Mesenteric fat pad (tissue), 1 donor: ENCODE measurements at places on chromosomes 4 and X.

DNA sequence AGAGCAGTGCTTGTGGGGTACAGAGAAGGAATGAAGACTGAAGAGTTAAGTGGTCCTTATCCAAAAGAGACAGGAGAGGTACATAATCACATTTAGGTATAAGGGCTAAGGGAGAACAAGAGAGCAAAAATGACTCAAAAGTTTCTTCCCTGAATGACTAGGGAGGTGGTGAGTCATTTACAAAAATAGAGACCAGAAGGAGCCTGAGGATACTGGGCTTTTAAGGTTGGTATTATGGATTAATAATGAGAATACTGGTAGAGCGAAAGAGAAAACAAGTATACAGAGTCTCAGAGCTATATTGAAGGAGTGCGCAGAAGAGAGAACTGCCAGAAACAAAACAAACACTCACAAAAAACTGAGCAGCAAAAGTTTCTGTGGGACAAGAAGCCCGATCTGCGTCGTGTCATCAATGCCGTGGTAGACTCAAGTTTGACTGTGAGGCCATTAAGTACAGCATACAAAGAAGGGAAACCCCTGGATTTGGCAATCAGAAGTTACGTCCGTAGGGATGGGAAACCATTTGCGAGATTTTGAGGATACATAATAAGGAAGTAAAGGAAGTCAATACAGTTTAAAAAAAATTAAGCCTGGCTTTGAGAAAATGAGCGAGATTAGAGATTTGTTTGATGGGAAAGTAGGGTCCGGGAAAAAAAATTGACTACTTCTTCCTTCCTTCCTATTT, 129.1 kb upstream of the STIM2 start:
- DNase-seq, result no peak

GRCh38 chr4:147057611-147058190, 112.0 kb upstream of the TTC29 start:
- DNase-seq, result no peak

DNA sequence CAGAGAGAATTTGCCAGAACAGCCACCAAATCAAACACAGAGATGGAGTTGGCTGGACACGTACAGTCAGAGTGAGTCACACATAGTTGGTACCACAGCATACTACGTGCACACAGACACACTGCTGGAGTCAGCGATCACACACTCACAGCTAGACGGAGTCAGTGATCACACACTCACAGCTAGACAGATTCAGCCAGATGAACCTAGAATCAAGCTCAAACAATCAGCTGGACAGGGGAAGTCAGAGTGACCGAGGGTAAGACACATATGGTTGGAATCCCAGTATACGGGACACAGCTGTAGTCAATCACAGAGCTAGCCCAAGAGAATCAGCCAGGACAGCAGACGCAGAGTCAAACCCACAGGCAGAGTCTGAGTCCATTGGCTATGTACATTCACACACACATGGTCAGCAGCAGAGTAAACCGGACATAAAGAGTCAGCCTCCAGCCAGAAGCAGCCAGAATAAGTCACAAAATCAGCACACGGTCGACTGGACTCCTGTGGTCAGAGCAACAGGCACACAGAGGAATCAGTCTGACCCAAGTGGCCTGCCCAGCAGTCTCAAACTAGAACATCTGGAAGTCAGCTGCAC, 4.6 kb downstream of the SLC38A5 start:
- no peak for DNase-seq

GRCh38 chr4:127889903-127890302, 9.2 kb downstream of the PLK4 start:
- DNase-seq, result no peak

DNA sequence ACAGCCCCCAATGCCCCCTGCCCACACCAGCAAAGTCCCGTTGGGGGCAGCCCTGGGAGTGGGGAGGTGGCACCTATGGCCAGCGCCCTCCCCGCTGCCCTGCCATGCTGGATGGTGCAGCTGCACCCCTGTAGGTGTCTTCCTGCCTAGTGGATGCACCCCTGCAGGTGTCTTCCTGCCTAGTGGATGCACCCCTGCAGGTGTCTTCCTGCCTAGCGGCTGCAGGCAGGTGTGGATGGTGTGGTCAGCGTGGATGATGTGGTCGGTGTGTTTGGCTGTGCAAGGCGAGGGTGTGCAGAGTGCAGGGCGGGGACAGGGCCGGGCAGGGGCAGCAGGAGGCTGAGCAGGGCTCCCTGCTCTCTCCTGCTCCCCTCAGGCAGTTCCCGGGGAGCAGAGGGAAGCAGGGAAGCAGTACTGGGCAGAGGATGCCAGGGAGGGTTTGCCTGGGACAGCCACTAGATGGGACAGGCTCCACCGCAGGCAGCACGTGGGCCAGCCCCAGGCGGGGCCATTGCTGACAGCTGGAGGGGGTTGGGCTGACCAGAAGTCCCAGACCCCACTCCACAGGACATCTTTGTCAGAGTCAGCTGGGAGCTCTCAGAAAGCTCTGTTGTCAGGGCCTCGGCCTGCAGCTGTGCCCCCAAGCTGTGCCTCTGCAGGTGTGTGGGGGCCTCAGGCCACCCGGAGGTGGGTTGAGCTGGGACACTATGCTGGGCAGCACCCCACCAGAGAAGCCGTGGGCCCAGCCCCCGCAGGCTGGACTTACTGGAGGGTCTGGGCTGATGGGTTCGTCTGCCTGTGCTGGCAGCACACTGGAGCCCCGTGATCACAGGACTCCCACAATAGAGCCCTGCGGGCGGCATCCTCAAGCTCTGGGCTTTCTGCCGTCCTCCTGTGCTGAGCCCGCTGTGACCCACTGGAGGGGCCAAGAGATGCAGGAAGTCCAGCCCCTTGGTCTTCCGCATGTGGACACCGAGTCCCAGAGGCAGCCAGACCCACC, 23.7 kb downstream of the DOK7 start:
- no peak for DNase-seq

DNA sequence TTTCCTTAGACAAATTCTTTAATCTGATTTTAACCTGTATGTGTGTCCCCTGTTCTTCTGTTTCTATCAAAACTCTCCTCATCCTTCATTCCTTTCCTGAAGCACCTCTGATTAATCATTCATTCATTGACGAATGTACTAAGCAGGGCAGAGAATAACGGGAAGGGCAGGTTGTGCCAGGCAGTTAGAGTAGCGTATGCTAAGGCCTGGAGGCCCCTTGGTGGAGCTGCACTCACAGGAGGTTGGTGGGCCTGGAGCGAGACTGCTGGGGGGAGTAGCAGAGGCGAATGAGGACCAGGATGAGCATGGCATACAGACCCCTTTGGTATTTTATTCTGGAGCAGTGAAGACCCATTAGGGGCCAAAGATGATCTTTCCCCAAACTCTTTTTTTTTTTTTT, 22.5 kb downstream of the PTTG2 start:
- no peak for DNase-seq

GRCh38 chrX:25011589-25012432, 4.0 kb downstream of the ARX start:
- no peak for DNase-seq

GRCh38 chr4:108492816-108493595, 127.4 kb upstream of the RPL34 start:
- DNase-seq, result no peak

DNA sequence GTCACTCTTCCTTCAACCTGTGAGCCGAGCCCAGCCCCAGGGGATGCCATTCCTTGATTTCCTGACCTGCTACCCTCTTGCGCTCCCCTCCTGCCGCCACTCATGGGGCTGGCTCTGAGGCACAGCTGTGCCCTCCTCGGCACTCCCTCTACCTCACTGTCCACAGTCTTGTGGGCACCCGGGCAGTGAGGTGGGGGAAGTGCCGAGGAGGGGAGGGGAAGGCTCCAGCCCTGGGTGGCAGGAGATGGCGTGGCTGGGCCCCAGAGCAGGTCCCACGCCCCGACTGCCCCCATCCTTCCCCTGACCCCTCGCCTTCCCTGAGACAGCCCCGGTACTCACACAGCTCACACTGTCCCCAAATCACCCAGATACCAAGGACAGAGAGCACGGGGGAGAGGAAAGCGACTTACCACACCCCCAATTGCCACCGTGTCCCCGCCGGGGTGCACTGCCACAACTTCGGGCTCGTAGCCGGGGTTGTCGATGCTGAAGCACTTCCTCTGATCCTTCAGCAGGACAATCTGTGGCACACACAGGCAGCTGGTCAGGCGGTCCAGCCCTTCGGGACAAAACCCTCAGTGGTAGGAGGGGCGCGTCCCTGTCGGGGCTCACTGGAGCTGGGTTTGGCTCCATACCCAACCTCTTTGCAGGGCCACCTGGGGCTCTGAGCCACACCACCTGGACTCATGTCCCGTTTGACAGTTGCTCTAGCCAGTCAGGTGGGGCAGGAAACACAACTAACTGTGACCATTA, 37.9 kb downstream of the WDR1 start:
- DNase-seq, result peak; percentile 65

DNA sequence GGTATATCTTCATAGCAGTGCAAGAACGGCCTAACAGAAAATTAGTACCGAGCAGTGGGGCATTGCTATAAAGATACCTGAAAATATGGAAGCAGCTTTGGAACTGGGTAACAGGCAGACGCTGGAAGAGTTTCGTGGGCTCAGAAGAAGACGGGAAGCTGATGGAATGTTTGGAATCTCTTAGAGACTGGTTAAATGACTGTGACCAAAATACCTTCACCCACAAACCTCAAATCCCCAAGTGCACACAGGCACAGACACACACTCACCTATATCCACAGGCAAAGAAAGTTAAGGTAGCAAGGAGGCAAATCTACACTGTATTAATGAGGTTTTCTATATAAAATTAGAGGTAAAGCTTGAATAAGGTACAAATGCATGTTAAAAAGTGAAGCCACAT, 14.6 kb upstream of the SPRY1 start:
- DNase-seq, result no peak

GRCh38 chr4:15968551-15969300, 5.8 kb upstream of the FGFBP2 start:
- DNase-seq, result no peak

DNA sequence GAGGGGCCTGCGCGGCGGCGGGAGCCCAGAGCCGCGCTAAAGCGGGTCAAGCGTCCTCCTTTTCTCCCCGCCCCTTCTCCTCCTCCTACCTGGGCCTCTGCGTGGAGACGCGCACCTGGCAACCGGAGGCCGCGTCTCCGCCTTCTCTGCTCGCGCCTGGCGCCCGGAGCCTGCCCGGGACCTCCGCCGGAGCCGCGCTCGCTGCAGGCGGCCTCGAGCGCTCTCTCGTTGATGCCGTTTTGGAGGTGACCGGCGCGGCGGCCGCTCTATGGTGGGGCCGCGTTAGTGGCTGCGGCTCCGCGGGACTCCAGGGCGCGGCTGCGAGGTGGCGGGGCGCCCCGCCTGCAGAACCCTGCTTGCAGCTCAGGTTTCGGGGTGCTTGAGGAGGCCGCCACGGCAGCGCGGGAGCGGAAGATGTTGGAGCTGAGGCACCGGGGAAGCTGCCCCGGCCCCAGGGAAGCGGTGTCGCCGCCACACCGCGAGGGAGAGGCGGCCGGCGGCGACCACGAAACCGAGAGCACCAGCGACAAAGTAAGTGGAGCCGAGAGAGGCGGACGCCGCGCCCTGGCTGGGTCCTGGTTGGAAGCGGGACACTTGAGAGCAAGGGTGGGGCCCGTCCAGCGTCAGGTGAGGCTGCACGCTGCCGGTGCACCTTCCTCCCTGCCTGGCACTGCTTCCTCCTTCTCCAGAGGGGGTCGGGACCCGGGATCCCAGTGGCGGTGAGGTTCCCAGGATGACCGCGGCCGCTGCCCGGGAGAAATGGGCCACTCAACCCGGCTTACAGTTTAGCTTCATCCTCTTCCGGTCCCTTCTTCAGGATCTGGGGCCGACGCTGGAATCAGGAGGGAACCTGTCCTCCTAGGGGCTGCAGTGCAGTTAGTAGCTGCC, at the start of gene CDS1:
Gene CDS1 (plus strand): TSS at position 140 of the 888 bp plus-strand sequence. CDS start 275 bp downstream, at position 415.
- no peak for DNase-seq

GRCh38 chr4:130563185-130563888, 1467.4 kb downstream of the C4orf33 start:
- no peak for DNase-seq
